ENCODE measurements at places on chromosomes 5 and 9.

GRCh38 chr9:86486891-86487837 lies 133.0 kb upstream of the TUT7 start:
- peaks cover 9% of the 10 kb centered on the region for H3K27me3 ChIP-seq
- H3K4me3 ChIP-seq, result no peak overlapping the region
- H3K36me3 ChIP-seq, result no peaks in the 10 kb centered on the region
- peaks cover 9% of the 10 kb centered on the region for H3K4me1 ChIP-seq
- DNase-seq, result no peak

- no peak for DNase-seq
- H3K27me3 ChIP-seq, result peaks cover 9% of the 10 kb centered on the region
- no peaks in the 10 kb centered on the region for H3K4me1 ChIP-seq
Observed at GRCh38 chr5:78569441-78569840, 79.1 kb downstream of the LHFPL2 start.

DNA sequence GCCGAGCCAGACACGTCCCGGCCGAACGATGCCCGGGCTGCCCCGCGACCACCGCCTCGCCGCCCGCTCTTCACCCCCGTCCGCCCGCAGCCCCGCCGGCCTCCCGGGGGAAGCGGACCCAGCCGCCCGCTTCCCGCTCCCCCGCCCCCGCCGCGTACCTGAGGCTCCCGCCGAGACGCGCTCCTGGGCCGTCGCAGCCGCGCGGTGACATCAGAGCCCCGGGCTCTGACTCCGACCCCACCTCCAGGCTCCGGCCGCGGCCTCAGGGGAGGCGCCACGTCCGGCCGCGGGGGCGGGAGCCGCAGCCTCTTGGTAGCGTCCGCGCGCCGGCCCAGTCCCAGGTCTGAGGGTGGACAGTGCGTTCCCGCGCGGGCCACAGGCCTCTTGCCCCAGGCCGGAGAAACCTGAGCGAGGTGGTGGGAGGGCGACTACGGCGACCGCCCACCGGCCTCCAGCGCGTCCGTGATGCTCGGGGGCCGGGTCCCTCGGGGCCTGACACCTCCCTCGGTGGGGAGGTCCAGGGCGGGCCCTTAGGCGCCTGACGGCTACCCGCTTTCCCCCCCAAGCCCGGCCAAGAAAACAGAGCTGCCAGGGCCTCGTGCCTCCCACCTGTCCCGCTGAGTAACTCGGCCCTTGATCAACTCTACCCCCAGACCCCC lies at the start of gene SHROOM1:
Gene SHROOM1 (minus strand): TSS at position 212 of the 659 bp plus-strand sequence. CDS start 4,507 bp downstream, outside the sequence.
- H3K4me1 ChIP-seq, result peaks cover 11% of the 10 kb centered on the region
- peak; percentile 72 for DNase-seq
- peak within 1 kb of the TSS; percentile 87 for H3K4me3 ChIP-seq
- peaks cover 13% of the 10 kb centered on the region for H3K27me3 ChIP-seq
- no peak within 1 kb of the TSS for H3K27ac ChIP-seq

GRCh38 chr5:6046296-6046967 lies 331.9 kb downstream of the MED10 start:
- H3K27me3 ChIP-seq, result no peaks in the 10 kb centered on the region
- no peak overlapping the region for H3K27ac ChIP-seq
- H3K36me3 ChIP-seq, result no peaks in the 10 kb centered on the region
- H3K4me1 ChIP-seq, result no peaks in the 10 kb centered on the region

DNA sequence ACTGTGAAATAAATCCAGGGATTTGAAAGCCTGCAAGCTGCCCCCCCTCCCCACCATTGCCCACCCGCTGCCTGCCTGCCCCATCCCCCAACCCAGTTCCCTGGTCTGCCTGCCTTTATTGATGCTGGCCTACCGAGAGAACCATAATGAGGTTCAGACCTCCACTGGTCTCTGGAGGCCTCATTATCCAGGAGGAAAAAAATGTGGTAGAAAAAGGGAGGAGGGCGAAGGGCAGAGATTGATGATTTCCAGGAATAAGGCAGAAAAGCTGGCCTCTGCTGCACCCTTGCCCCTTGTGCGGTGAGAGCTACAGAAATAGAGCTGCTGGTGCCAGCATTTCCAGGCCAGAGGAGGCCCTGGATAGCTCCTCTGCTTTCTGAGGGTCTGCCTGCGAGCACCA lies 216.1 kb downstream of the PAPPA start:
- no peak overlapping the region for H3K4me3 ChIP-seq
- no peaks in the 10 kb centered on the region for H3K4me1 ChIP-seq
- no peaks in the 10 kb centered on the region for H3K27me3 ChIP-seq

DNA sequence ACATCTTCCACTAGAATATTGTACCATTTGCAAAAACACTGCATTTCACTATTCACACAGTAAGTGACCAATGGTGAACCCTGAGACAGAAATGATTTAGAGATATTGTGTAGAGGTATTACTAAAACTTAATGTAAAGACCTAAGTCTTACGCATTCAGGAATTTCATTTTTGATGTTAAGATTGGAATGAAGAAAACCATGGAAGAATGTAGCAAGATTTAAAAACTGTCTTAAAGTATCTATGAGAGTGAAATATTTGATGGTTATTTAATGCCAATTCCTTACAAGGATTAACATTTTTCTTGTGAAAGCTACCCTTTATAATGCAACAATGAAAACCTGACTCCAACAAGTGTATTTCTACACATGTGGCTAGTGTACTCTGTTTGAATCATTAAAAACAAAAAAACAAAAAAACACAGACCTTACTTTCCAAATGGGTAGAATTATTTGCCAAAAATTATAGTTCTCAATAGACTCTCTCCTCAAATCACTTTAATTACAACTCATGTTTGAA lies 172.0 kb downstream of the NNT start:
- no peaks in the 10 kb centered on the region for H3K36me3 ChIP-seq
- H3K4me3 ChIP-seq, result no peak overlapping the region
- no peaks in the 10 kb centered on the region for H3K27me3 ChIP-seq
- no peak overlapping the region for H3K27ac ChIP-seq

DNA sequence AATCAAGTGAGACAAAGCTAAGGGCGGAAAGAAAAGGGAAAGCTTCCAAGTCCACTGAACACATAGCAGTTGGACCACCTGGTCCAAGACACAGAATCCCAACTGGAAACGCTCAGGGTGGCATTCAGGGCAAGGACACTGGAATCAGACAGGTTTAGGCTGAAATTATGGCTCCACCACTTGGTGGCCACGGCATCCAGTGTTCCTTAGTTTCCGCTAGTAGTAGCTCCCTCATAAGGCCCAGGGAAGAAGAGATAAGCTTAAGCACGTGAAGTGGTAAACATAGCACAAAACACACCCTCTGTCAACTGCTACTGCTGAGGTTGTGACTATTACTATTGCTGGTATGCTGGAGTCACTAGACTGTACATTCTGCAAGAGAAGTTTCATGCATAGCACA lies 209.4 kb downstream of the GLIS3 start:
- no peaks in the 10 kb centered on the region for H3K4me1 ChIP-seq
- H3K4me3 ChIP-seq, result no peak overlapping the region
- no peaks in the 10 kb centered on the region for H3K36me3 ChIP-seq
- no peak for DNase-seq
- no peak overlapping the region for H3K27ac ChIP-seq

GRCh38 chr9:103734471-103734870 lies 359.6 kb upstream of the SMC2 start:
- DNase-seq, result no peak
- no peaks in the 10 kb centered on the region for H3K4me1 ChIP-seq
- no peak overlapping the region for H3K4me3 ChIP-seq
- no peaks in the 10 kb centered on the region for H3K36me3 ChIP-seq
- H3K27me3 ChIP-seq, result no peaks in the 10 kb centered on the region

DNA sequence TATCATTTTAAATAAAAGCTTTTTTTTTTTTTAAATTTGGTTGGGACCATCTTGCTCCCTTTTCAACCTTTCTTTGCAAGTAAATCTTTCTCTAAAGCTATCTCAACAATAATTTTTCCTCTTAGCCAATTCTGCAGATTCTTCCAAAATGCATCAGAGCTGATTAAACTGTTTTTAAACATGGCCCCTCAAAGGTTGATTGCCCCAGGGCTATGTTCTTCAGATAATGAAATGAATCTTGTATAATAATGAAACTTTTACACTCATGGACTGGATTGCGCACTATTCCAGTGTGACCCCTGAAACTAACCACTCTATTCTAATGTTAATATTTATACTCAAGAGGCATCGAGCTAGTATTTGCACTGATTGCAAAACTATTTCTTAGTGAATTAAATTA lies 222.8 kb upstream of the PRDM9 start:
- H3K27ac ChIP-seq, result no peak overlapping the region
- no peak for DNase-seq
- no peaks in the 10 kb centered on the region for H3K27me3 ChIP-seq
- H3K4me1 ChIP-seq, result no peaks in the 10 kb centered on the region
- H3K4me3 ChIP-seq, result no peak overlapping the region

DNA sequence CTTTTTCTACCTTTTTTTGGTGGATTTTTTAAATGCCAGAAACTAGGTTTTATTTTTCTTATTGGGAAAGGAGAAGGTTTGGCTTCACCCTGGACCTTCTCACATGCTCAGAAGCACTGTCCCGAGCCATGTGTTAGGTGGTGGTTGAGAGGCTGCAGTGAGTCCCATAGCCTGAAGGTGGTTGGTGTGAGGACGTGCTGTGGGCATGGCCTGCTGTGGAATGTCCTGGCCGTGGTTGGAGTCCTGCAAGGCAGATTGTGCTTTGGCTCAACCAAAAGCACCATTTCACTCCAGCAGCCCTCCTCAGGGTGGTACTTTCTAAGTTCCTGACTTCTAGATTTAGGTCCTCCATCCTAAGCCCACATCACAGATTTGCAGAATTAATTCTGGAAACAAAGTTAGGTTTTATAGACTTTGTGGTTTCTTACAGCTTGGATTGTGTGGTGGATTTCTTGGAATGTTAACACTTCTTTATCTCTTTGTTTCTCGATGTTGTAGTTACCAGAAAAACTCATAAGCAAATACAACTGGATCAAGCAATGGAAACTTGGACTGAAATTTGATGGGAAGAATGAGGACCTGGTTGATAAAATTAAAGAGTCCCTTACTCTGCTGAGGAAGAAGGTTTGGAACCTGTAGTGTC lies 22.6 kb downstream of the OTULIN start:
- no peaks in the 10 kb centered on the region for H3K27me3 ChIP-seq
- H3K4me1 ChIP-seq, result peaks cover 14% of the 10 kb centered on the region
- no peak overlapping the region for H3K4me3 ChIP-seq
- peaks cover 45% of the 10 kb centered on the region for H3K36me3 ChIP-seq
- H3K27ac ChIP-seq, result peak overlapping the region; percentile 39

GRCh38 chr5:154593071-154593470 lies 115.0 kb upstream of the HAND1 start:
- no peaks in the 10 kb centered on the region for H3K36me3 ChIP-seq
- no peaks in the 10 kb centered on the region for H3K4me1 ChIP-seq
- H3K27me3 ChIP-seq, result peaks cover 12% of the 10 kb centered on the region
- DNase-seq, result no peak
- no peak overlapping the region for H3K4me3 ChIP-seq

DNA sequence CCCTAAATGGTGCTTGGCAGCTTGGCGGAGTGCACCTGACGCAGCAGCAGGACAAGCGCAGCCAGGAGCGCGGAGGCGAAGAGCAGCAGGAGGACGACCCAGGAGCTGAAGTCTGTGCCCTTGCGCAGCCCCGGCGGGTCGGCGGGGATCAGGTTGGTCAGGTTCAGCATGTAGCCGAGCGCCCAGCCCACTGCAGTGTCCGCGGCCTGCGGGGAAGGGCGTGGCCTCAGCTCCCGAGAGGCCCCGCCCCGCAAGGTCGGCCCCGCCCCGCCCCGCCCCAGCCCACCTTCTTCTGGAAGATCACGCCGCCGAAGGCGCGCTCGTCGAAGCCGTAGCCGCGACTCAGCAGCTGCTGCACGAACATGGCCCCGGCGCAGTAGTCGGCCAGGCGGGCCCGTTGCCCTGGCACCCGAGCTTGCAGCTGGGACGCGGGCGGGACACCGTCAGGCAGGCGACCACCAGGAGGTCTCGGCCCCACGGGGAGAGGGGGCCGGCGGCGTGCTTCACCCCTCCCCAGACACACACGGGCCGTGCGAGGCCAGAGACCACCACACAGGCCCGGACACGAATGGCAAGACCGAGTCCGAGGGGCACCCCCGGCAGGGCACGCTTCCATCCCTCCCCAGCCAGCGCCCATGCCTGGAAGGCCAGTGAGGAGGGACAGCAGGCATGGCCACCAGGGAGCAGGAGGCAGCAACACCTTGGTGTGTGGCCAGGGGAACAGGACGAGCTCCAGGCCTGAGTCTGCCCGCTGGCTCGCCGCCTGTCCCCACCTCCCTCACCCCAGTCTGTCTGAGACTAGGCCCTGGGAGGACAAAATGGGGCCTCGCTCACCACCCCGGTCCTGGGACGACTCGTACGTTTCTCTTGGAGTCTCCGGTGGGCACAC lies 2.9 kb upstream of the NPDC1 start:
- H3K27ac ChIP-seq, result no peak overlapping the region
- H3K4me3 ChIP-seq, result no peak overlapping the region
- no peaks in the 10 kb centered on the region for H3K36me3 ChIP-seq
- no peak for DNase-seq

- DNase-seq, result no peak
- no peaks in the 10 kb centered on the region for H3K4me1 ChIP-seq
- H3K36me3 ChIP-seq, result no peaks in the 10 kb centered on the region
- no peak overlapping the region for H3K27ac ChIP-seq
- peaks cover 33% of the 10 kb centered on the region for H3K27me3 ChIP-seq
Observed at GRCh38 chr9:38404314-38404713, 11.8 kb downstream of the ALDH1B1 start.

GRCh38 chr5:77358255-77359205 lies 133.6 kb downstream of the WDR41 start:
- no peak overlapping the region for H3K4me3 ChIP-seq
- no peak overlapping the region for H3K27ac ChIP-seq
- peaks cover 4% of the 10 kb centered on the region for H3K4me1 ChIP-seq
- H3K27me3 ChIP-seq, result peaks cover 14% of the 10 kb centered on the region

DNA sequence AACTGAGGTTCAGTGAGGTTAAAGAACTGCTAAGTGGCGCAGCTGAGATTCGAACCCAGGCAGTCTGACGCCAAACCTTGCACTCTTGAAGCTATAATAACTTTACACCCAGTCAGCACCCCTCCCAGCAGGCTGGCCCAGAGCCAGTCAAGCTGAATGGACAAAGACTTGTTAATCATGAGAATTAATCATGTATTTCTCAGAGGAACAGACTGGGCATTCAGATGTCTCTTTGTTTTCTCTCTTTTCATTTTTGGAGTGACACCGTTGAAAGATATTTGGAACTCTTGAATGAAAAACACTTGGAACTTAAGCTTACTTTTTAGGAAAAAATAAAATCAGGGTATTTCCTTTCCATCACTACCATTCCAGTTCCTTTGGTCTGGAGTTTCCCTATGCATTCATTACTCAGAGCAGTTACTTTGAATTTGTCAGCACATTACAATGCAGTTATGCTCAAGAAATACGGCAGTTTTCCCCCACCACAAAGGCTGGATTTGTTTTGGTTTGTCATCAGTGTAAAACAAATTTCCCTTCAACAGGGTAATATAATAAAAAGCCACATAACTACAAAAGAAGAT lies 22.6 kb upstream of the MAMDC2 start:
- no peak for DNase-seq
- H3K4me3 ChIP-seq, result no peak overlapping the region
- H3K27ac ChIP-seq, result no peak overlapping the region

DNA sequence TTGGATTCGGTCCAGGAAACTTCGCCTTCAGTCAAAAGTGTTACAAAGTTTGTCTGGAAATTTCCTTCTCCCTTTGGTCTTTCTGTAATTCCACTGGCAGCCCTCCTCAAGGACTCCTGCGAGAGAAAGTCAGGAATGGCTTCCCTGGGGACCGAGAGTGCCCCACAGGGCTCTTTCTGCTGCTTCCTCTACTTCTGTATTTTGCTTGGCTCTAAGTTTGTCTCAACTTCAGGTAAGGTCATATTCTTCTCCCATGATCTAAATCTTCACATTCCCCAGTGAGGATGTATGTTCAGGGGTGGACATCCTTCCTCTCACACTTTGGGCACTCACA lies 10.3 kb upstream of the RIOK2 start:
- H3K36me3 ChIP-seq, result peaks cover 14% of the 10 kb centered on the region
- no peak overlapping the region for H3K4me3 ChIP-seq
- no peak overlapping the region for H3K27ac ChIP-seq
- H3K4me1 ChIP-seq, result no peaks in the 10 kb centered on the region
- H3K27me3 ChIP-seq, result peaks cover 34% of the 10 kb centered on the region

Data from natural killer cell treated with Interleukin-12 subunit alpha and Interleukin-12 subunit beta and Interleukin-15 and Interleukin-18, amount 100 ng/mL, for 72 hours (primary cell).